ENCODE measurements at places on chromosomes 7 and 10.

DNA sequence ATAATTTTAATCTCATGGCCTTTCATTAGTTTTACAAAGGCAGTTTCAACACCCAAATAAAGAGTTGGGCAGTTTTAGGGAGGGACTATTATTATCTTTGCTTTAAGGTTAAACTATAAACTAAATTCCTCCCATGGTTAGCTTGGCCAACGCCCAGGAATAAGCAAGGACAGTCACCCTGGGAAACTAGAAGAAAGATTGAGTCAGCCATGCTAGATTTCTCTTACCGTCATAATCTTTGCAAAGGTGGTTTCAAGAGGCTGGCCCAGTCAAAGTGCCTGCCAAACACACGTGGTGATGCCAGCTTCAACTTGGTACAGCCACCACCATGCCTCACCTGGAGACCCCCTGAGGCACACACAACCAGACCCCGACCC, 317.4 kb upstream of the SP8 start:
- DNase-seq = no peak

DNA sequence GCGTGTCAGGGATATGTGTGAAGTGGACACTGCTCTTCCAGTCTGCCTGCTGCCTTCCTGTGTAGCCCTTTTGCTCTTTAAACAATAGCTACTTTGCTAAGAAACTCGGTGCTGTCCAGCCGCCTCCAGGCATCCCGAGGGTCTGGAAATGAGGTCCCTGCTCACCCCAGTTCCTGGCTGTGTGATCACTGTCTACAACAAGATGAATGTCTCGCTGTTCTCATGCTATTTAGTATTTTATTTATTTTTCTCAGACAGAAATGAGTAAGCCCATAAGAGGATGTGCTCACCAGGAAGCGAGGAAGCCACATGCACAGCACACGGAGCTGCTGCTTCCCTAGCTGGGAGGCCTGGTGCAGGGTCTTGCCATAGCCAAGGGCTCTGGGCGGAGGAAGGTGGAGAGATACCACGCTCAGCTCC, 167.0 kb upstream of the PITRM1 start:
- DNase-seq = no peak

GRCh38 chr10:43689618-43689954, 40.9 kb upstream of the ZNF32 start:
- DNase-seq = no peak

- no peak for DNase-seq
Measured at GRCh38 chr10:24989867-24990266, 26.1 kb downstream of the ENKUR start.

- no peak for DNase-seq
Measured at GRCh38 chr10:14875941-14876340, 2.7 kb upstream of the SUV39H2 start.

DNA sequence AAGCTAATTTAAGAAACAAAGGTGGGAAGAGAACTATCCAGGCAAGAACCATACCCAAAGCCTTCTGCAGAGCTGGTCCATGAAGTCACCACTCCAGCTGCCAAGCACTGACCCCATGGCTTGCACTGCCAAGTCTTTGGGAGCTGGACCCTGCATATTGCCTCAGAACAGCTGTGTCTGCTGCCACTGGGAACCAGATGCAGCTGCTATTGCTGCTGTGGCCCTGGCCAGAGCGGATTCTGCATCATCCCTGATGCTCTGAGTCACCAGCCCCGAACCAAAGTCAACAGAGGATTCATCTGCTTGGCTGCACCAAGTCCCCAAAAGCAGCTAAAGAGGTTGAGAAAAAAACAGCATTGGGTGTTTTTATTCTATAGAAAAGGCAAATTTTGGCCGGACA, 39.2 kb upstream of the GSAP start:
- DNase-seq = no peak

DNA sequence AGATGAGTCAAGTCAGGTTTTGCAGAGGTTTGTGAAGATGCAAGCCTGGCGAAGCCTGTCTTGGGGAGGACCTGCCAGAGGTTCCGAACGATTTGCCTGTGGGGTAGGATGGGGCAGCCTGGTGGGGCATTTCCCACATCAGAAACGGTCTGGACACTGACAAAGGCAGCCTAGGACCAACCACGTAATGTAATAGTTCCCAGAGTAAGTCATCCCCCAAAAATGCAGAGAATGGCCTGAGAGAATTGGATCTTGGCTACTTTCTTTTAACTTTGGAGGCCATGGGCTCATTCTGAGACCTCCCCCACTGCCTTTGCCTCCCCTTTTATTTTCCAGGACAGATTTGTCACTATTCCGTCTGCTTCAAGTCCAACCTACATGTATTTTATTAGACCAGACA, 168.9 kb upstream of the SH2B2 start:
- no peak for DNase-seq

- no peak for DNase-seq
Measured at GRCh38 chr7:118110178-118110925, 73.6 kb upstream of the LSM8 start.

DNA sequence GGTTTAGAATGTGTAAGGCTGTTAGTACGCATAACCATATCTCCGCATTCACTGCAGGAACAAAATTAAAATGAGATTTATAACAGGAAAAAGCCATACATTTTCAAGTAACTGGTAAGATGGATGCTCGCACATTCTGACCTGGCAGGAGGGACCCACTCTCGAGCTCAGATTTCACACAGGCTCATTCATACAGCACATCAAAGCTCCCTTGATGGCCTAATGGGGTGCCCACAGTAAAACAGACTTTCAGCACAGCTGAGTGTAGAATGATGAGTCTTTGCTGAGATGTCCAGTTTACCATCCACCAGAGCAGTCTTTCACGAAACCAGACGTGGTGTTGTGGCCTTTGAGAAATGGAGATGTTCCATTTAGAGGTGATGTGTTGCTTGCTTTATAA, 8.9 kb downstream of the FOXI2 start:
- DNase-seq = no peak

DNA sequence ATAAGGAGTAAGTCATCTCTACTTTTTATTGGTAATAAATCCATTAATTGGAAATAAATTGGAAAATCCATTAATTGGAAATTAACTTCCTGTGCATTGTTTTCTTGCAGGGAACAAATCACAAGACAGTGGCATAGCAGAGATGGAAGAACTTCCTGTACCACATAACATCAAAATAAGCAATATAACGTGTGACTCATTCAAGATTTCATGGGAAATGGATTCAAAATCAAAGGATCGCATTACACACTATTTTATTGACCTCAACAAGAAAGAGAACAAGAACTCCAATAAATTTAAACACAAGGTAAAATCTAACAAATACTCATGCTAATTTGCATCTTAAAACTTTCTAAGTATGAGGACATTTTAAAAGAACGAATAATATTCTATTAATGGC, 57.8 kb downstream of the PHYHIPL start:
- no peak for DNase-seq

DNA sequence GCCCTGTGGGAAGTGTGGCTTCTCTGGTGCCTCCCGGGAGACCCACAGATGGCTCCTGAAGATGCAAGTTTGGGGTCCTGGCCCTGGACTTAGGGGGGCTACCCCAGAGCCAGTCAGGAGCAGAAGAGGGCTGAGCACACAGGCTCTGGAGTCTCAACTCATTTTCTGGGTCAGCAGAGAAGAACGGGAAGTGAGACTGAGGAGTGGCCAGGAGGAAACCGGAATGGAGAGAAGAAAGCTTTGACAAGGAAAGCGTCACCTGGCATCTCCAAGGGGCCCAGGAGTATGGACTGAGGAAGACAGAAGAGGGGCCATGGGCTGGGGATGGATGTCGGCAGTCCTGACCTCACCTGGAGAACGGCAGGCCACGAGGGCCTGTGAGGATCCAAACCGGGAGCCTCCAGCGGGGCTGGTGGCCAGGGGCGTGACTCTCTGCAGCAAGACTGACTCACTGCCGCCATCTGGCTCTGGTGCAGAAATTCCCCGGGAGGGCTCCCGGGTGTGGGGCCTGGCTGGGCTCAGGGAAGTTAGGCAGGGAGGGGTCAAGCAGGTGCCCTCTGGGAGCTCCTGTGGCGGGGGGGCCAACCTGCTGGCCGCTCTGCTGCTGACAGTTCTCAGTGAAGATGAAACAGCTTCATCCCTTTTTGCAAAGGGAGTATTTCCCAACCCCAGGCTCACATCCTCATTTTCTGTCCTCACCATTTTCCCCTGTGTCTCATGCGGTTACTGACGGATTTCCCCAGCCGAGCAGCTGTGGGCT, 23.6 kb downstream of the DAGLB start:
- DNase-seq = no peak

- no peak for DNase-seq
Measured at GRCh38 chr7:41917-42565, 150.3 kb upstream of the FAM20C start.

DNA sequence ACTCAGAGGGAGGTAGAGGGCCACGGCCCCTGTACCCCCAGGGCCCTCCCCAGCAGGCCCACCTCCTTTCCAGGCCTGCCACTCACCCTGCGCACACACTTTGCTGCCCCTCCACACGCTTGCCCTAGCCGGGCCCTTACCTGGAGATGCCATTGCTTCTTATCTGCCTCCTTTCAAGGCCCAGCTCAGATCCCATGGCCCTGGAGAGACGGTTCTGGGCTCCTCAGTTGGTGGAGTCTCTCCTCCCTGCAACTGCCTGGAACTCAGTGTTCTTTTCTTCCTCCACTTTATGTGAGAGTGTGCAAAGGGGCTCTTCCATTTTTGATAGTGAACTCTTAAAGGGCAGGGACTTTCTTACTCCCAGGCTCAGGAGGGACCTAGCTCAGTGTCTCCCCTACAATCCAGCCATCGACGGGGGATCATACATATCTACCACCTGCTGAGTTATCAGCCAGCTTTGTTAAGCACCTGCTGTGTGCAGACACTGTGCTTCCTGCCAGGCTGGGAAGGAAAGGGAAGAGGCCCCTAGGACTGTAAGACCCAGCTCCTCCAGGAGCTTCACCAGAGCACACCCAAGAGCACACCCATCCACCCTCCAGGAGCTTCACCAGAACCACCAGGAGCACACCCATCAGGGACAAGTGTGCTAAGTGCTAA, 89.3 kb upstream of the MACROH2A2 start:
- no peak for DNase-seq

DNA sequence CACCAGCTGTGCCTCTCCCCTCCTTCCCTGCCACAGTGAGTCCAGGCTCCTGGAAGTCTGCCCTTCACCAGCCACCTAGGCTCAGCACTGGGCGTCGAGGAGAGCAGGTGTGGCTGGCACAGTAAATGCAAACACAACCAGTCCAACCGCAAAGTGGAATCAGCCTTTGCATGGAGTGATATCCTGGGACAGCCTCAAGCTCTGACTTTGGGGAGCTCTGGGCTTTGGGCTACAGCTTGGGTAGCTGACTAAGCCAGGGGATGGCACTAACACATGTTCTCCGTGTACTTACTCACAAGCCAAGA, 312.4 kb downstream of the KCNMA1 start:
- no peak for DNase-seq

GRCh38 chr10:34880817-34881216, 65.7 kb upstream of the PARD3 start:
- no peak for DNase-seq

DNA sequence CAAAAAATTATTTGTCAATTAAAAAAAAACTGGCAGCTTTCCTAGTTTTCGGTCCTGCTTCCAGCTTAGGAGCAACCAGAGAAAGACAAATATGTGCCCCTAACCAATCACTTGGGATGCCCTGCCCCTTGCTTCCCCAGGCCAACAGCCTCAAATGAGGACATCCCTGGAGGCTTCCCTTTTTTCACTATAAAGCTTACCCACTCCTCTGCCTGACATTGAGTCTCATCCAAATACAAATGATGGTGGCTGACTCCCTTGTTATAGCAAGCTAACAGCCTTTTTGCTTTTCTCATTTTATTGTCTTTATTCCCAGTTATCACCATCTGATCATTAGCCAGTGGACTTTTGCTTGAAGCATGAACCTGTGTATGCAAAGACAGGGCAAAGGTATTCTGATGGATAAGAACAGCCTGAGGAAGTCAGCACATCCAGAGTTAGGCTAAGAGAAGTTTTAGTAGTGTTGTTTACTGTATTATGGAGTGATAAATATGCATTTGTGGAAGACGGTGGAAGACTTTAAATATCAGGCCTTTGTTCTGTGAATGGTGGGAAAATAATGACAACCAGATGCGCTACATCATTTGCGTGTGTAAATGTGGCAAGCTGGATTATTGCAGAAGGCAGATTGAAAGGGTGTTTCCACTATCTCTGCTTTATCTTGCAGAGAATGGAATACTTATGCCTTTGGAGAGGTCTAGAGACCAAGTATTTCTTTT, 1.7 kb upstream of the CCM2 start:
- DNase-seq = no peak

DNA sequence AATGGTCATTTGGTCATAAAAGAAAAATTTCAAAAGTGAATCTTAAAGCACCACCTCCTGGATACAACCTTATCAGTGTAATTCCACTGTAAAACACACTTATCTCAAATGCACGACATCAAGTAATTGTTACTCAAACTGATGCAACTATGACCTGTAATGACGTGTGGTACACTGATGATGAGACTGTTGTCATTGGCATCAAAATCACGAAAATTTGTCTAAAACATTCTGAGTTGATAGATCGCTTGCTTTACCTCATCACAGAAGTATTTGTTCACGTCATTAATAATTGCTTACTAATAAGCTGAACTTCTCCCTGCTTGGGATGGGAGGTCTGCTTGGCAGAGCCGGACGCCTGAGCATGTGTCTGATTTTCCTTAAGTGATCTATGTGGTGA, 221.8 kb upstream of the KLF6 start:
- no peak for DNase-seq

GRCh38 chr10:53063805-53064204, 291.2 kb upstream of the MBL2 start:
- no peak for DNase-seq

DNA sequence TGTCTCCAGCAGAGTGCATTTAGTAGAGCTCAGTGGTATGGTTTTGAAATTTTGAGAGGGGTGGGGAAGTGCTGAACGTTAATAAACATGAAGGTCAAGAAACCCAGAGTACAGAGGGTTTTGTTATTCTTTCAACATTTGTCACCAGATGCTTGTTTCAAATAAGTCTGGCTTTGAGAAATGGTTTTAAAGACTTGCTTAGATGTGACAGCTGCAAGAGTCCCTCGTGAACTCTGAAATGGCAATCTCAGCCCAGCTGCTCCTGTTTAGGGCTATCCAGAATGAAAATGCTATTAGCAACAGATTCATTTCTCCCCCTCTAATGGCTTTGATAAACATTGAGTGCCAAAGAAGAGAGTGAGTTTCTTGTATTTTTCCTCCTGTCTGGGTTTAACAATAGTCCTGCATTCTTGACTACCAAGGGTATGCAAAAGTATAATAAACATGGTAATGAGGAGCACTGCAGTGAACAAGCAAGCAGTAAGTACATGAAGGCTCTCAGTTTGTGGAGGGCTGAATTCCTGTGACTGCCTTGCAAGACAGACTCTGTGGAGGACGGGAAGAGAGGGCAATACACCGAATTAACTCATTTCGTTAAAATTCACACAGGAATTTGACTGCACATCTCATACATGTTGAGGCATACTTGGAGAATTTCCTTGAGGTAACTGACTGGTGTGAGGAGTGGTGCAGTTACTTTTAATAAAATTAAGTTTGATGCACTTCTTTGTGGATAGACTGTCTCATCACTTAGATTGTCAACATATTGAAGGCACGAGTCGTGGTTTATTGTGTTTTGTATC, 490.9 kb downstream of the REEP3 start:
- DNase-seq = no peak

GRCh38 chr7:15947754-15948153, 261.3 kb upstream of the MEOX2 start:
- DNase-seq = no peak

GRCh38 chr10:83817797-83818196, 321.5 kb upstream of the GHITM start:
- no peak for DNase-seq

GRCh38 chr7:149559711-149560110, 62.1 kb upstream of the ZNF746 start:
- no peak for DNase-seq

- no peak for DNase-seq
Measured at GRCh38 chr7:98613601-98614425, 3.3 kb upstream of the NPTX2 start.
